ENCODE measurements at places on chromosomes 2 and 18. TPM values are rescaled to one million over a fixed set of nuclear protein-coding genes. Genes with fewer than 3 reads are reported as not detected.

- DNase-seq = no peak
These were observed 658.7 kb downstream of the CNTNAP5 start for GRCh38 chr2:124683536-124684428.

ESPNL gene
- 0.29 TPM for total RNA-seq

DNA sequence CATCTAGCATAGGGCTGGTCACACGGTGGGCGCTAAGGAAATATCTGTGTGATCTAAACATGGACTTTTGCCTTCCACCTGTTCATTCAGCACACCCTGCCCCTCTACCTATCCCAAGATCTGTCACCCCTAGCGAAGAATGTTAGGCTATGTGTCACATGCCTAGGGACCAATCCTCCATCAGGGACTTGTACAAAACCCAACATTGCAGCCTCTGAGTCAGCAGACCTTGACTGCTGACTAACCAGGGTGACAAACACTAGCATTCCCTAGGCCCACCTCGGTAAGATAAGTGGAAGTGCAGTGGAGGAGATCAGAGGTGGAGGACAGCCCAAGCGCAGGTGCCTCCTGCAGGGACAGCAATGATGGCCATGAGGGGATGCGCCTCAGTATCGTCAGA, 99.2 kb downstream of the SOX11 start:
- DNase-seq = no peak

GRCh38 chr18:37561986-37562385, 3.6 kb downstream of the CELF4 start:
- DNase-seq = no peak

GRCh38 chr2:29776406-29776805, 145.0 kb downstream of the ALK start:
- DNase-seq = no peak

- no peak for DNase-seq
These were observed 7.8 kb upstream of the NARS1 start for GRCh38 chr18:57629422-57629821.

ZNF521 gene
- total RNA-seq = 1.9 TPM

UGT1A8 gene
- total RNA-seq = not detected

SERPINB5 gene
- not detected for total RNA-seq

CACNB4 gene
- total RNA-seq = 0.35 TPM

DNA sequence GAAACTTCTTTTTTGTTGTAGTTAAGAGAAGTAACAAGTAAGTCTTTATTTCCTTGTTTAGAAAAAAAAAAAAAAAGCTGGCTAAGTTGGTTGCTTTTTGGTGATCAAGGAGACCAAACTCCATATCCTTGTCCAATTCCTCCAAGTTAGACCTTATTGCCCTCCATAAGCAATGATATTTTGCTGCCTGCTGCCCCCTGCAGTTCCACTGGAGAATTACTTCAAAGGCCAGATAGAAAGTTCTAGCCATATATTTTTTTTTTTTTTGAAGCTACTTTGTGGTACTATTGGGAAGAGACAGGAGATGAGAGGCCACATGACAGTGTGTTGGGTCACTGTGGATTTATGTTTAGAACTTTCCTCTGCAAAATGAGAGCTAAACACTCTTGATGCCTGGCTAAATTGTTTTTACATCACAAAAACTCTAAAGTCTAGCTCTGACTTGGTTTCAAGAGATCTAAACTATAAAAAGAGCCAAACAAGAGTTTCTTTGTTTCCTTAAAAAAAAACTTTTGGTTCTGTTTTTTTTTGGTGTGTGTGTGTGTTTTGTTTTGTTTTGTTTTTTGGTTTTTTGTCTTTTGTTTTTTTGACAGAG, 80.7 kb upstream of the RASGRP3 start:
- peak; percentile 86 for DNase-seq

DNA sequence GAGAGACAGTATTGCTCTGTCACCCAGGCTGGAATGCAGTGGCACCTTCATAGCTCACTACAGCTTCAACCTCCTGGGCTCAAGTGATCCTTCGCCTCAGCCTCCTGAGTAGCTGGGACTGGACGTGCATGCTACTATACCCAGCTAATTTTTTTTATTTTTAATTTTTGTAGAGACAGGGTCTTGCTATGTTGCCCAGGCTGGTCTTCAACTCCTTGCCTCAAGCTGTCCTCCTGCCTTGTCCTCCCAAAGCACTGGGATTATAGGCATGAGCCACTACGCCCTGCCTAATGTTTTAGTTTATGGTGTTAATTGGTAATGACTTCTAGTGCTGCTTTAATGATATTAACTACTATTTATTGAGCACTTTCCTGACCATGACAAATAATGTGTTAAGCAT, 18.3 kb downstream of the RNF138 start:
- DNase-seq = no peak

DNA sequence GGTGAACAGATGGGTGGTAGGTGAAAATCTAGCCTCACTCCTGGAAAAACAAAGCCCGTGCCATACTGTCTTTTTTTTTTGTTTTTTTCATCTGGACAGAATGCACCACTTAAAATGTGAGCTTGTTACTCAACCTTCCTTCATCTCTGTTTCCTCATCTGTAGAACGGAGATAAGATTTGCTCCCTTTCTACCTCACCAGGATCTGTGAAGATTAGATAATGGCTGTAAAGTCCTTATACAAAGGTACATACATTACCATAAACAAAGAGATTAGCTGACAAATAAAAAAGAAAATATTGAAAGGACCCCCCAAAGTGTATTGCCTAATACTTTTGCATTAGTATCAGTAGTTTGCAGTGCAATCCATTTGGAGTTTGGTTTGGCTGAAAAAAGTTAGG, 75.4 kb upstream of the ZEB2 start:
- no peak for DNase-seq

DNA sequence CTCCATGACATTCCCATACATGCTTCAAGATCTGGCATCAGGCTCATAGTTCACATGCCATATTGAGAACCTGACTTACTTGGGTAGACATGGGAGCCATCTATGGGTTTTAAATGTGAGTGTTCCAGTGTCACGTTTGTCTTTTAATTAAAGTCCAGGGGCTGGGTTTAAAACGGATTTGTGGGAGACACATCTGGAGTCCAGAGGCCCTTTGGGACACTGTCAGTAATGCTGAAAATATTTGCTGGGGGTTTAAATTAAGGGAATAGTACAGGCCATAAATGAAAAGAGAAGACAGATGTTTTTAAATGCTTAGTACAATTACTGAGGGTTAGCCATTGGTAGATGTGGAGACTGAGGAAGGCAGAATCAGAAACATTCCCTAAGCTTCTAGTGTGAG, 478.0 kb downstream of the PID1 start:
- no peak for DNase-seq

GRCh38 chr2:176503776-176504175, 234.5 kb downstream of the MTX2 start:
- no peak for DNase-seq

DNA sequence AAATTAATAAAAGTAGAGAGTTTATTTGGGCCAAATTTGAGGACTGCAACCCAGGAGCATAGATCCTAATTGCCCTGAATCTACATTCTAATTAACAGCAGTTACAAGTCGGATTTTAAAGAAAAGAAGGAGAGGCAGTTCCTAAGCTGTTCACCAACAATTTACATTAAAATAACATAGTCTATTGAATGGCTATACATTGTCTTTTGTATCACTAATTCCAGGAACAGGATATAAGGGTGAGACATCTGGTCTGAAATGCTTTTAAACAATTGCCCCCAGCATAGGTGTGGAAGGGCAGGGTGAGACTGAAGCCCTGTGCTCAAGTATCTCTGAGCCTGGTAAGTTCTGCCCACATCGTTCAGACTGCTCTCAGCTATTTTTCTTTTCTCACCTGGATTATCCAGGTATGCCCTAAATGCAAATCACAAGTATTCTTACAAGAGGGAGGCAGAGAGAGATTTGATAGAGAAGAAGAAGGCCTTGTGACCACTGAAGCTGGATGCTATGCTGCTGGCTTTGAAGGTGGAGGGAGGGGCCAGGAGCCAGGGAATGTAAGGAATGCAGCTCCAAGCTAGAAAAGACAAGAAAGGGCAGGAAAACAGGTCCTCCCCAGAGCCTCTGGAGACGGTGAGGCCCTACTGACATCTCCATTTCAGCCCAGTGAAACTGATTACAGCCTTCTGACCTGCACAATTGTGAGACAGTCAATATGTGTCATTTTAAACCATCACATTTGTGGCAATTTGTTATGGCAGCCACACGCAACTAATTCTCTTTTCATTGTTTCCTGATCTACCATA, 189.4 kb upstream of the ARL4C start:
- DNase-seq = no peak

DNA sequence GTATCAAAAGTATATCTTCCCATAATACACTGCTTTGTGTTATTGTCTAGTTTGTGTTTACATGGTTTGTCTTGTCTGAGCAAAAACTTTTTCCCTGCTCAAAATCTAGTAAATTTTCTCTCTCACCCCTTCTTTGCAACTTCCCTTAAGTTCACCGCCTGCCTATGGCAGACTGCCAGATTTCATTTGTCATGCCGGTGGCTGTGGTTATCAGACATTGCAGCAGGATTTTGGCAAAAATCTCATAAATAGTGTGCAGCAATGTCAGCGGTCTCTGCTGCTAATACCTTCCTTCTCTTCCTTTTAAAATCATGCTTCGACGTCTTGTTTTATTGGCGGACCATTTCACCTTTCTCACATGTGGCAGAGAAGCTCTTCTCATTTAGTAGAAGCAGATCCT, 45.6 kb upstream of the TMEM178A start:
- no peak for DNase-seq

LINC00305 gene
- not detected for total RNA-seq

GRCh38 chr2:139909136-139909535, 1128.9 kb upstream of the NXPH2 start:
- no peak for DNase-seq
